Skeletal muscle tissue (tissue), 5 donors: ENCODE measurements at places on chromosomes 13 and 19. TPM values are rescaled to one million over a fixed set of nuclear protein-coding genes. Genes with fewer than 3 reads are reported as not detected.

The TNFSF11 gene
- total RNA-seq = under 0.01 TPM

The CEACAM3 gene
- total RNA-seq = not detected

The KMT5C gene
- 8.9 TPM for total RNA-seq

The ZSWIM9 gene
- total RNA-seq = 1.6 TPM

The NCAN gene
- total RNA-seq = not detected

The IL17D gene
- total RNA-seq = 7.3 TPM

The FTL gene
- total RNA-seq = 470 TPM

The PSMD8 gene
- total RNA-seq = 129 TPM

The ZNF835 gene
- 3.1 TPM for total RNA-seq

The ZIC2 gene
- total RNA-seq = not detected

The PLIN4 gene
- 15.7 TPM for total RNA-seq

The RASIP1 gene
- 23.5 TPM for total RNA-seq

The CBY2 gene
- total RNA-seq = not detected

The EFNA2 gene
- total RNA-seq = 1.0 TPM

The KLK12 gene
- total RNA-seq = not detected

The ZNF577 gene
- total RNA-seq = 11.0 TPM

The BRSK1 gene
- 0.52 TPM for total RNA-seq

The RNF225 gene
- total RNA-seq = not detected

The PCDH8 gene
- total RNA-seq = 3.1 TPM

The SYNGR4 gene
- not detected for total RNA-seq

The TTC9B gene
- total RNA-seq = not detected

The EBI3 gene
- not detected for total RNA-seq
